ENCODE measurements at places on chromosomes 13 and 19.
A peak's percentile ranks its signal among the peaks of the same experiment; 100 is the strongest.

DNA sequence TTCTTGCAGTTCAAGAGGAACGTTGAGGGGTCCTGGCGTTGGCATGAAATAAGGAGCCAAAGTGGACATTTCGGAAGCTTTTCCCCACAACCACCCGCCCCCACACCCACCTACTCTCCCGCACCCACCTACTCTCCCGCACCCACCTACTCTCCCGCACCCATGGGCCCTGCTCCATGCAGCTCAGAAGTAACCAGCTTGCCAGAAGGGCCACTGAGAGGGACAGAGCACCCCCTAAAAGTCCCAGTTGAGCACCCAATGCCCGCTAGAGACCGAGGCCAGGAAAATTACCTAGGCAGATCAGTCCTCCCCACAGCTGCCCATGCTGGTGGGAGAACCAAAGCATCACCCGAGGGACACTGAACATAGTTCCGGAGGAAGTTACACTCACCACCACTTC lies 11.8 kb downstream of the VSTM2B start:
- no peak for DNase-seq

DNA sequence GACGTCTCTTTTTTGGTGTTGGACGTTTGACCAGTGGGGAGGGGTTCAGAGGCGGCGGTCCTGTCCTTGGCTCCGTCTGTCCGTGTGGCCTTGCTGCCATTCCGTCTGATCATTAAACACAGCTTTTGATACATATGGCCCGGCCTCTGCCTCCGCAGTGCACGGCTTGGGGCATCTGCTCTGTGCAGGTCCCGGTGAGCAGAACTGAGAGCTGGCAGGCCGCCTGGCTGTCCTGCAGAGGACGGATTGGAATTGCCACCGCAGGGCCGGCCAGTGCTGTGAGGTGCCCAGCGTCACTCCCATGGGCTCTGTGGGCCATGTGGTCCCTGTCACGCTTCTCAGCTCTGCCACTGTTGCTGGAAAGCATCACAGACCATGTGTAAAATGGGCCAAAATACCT lies 5.4 kb upstream of the TMPRSS9 start:
- no peak for DNase-seq

GRCh38 chr19:510606-511100 lies 3.4 kb downstream of the TPGS1 start:
- DNase-seq = peak; percentile 93

DNA sequence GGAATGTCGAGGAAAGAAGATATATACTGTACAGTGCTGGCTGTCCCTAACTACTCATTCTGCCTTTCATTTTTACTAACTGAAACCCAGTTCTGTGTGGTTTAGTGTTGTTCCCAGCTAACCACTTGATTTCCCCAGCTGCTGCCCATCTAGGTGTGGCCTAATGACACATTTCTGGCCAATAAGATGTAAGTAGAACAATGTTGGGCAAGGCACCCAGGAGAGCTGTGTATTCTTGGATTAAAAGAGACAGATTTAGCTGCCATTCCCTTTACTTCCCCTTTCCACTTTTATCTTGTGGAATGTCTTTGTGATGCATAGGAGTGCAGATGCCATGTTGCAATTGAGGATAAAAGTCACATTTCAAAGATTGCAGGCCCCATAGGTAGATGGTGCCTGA lies 28.3 kb upstream of the PCDH9 start:
- DNase-seq = no peak

GRCh38 chr19:32594021-32594420 lies 13.0 kb downstream of the PDCD5 start:
- DNase-seq = no peak

GRCh38 chr19:10256970-10257615 lies 5.1 kb downstream of the MRPL4 start:
- no peak for DNase-seq

- no peak for DNase-seq
Observed at GRCh38 chr19:13079542-13079986, 23.1 kb downstream of the LYL1 start.

- DNase-seq = no peak
Observed at GRCh38 chr19:51820831-51821446, 26.0 kb downstream of the FPR3 start.

DNA sequence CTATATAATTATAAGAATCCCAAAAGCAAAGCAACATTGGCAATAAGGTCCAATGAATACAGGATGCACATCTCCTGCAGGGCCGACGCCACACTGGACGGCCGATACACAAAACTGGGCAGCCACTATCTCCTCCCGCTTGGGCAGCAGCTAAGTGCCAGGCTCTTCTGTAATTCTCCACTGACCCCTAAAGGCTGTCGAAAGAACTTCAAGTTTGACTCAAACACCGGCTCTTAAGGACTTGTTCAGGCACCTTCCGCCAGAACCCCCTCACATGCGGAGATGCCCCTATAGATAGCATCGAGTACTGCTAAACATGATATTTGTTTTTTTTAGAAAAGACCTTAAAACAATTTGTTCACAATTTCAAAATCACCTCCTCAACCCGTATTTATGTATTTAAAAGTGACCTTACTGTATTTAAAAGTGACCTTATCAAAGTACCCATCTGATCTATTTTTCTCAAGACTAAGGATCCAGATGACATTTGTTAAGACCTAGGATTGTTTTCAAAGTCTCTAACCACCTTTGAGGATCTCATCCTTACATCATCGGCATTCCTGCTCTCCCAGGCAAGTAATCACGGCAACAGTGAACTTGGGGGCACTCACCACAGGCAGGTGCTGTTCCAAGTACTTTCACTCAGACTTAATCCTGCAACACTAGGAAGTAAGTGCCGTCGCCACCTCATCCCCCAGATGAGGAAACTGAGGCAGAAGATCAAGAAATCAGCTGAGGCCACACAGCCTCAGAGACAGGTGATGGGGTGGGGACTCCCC lies 77.8 kb downstream of the TUBGCP3 start:
- no peak for DNase-seq

- no peak for DNase-seq
Observed at GRCh38 chr13:101140936-101141335, 275.4 kb downstream of the NALCN start.

- DNase-seq = no peak
Observed at GRCh38 chr13:110490009-110490770, 71.3 kb downstream of the RAB20 start.

- DNase-seq = no peak
Observed at GRCh38 chr13:93222976-93223375, 3.6 kb upstream of the GPC6 start.

GRCh38 chr19:955803-956765 lies 28.1 kb upstream of the WDR18 start:
- DNase-seq = no peak
